Activated naive CD4-positive, alpha-beta T cell (primary cell): ENCODE measurements at places on chromosomes 1 and 21.

GRCh38 chr1:18530587-18531502, 50.1 kb downstream of the KLHDC7A start:
- DNase-seq: no peak

DNA sequence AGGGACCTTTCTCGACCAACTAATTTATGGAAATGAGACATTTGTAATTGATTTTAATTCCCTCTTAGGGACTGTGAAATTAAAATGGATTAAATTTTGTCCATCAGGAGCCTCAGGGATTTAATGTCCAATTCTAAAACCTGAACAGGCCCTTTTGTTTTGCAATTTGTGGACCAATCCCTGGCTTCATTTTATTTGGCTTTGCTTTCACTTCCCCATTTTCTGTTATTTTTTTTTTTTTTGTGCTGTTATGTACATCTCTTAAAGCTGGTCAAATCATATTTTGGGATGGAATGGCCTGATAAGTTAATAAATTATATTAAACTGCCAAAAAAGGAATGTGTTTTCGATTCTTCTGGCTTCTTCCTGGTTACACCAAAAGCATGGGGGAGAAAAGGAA, 28.9 kb downstream of the ZSCAN20 start:
- DNase-seq: no peak

DNA sequence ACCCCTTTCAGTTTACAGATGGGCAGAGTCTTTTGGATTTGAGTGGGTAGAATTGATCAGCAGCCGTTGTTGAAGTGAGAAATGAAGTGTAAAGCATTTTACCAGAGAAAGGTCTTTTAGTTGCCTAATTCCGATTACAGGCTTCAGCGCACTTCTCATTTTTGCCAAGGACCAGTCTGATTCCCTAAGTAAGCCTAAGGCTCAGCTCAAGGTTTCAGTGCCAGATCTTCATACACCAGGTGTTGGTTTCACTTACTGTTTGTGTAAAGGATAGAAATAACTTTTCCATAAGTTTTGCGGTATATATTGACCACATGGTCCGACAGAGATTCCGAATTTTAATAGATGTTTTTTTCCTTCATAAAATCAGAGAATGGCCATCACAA, 83.9 kb upstream of the BMP8A start:
- DNase-seq: no peak

DNA sequence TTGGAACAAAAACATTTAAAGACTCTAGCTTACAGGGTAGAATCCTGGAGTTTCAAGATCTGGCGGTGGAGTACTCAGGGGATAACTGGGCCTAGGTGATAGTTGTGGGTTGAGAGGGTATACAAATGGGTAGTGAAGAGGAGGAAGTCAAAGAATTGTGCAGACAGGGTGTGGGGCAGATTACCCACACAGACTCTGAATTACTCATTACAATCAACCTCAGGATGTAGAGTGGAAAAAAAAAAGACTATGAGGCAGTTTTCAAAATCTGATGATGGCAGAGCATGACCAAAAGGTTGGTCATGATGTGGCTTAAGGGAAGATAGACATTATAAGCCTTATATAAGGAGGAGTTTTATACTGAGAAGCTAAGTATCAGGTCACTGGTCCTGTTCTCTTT, 44.1 kb upstream of the GLIS1 start:
- DNase-seq: no peak

DNA sequence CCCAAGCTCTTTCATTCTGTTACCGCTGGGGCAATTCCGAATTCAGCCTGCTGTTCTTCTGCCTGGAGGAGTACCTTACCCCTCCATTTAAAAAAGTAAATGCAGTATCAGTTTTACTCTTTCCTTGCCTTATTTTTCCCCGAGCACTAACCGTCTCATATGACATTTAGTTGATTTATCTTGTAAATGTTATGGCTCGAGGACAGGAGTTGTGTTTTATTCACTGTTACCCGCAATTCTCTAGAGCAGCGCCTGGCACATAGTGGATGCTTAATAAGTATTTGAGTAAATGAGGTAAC, 425 bp upstream of the TADA1 start:
- no peak for DNase-seq

DNA sequence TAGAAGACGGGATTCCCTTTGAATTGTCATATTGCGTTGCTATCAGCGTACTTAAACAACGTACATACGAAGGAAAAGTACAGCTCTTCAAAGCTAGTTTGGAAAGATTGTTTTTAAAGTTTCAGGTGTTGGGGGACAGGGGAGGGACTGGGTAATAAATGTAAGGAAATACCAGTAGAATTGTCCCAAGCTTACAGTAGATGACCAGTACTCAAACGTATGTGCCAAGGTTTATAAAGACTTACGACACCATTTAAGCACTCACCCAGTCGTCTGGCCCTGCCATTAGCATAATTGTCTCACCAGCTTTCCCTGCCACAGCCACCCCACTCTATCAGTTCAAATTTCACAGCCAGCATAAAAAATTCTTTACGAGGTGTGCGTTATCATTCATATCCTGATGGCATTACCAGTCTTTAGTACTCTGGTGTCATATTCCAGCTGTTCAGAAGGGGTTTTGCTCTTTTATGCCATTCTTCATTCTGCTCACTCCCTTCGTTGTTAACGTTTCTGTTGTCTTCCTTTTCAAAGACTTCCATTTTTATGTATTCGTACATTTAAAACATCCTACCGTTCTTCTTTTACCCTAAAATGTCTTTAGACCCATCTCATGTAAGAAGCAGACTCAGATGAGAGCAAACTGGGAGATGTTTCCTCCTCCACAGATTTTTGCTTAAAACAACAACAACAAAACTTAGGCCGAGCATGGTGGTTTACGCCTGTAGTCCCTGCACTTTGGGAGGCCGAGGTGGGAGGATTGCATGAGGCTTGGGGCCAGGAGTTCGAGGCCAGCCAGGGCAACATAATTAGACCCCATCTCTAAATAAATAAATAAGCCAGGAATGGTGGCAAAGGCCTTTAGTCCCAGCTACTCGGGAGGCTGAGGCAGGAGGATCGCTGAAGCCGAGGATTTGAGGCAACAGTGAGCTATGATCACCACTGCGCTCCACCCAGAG, 1.0 kb upstream of the HP1BP3 start:
- no peak for DNase-seq

DNA sequence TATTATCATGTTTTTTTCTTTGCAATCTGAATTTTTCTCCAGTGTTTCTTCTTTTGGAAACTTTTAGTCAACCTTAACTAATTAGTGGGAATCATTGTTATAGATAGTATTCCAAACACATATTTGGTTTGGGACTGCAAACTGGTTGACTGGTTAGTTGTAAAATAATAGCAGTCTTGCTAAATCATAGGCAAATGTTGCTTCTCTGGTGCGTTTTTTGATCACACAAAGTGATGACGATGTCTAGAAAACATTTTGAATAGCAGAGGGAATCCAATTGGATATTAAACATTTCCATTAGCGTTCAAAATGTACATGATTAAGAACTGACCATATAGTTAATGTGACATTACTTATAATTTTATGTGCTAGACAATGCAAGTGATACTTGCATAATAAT, 4.5 kb downstream of the DNAJB4 start:
- DNase-seq: no peak

GRCh38 chr1:185453496-185454192, 136.6 kb upstream of the IVNS1ABP start:
- no peak for DNase-seq

DNA sequence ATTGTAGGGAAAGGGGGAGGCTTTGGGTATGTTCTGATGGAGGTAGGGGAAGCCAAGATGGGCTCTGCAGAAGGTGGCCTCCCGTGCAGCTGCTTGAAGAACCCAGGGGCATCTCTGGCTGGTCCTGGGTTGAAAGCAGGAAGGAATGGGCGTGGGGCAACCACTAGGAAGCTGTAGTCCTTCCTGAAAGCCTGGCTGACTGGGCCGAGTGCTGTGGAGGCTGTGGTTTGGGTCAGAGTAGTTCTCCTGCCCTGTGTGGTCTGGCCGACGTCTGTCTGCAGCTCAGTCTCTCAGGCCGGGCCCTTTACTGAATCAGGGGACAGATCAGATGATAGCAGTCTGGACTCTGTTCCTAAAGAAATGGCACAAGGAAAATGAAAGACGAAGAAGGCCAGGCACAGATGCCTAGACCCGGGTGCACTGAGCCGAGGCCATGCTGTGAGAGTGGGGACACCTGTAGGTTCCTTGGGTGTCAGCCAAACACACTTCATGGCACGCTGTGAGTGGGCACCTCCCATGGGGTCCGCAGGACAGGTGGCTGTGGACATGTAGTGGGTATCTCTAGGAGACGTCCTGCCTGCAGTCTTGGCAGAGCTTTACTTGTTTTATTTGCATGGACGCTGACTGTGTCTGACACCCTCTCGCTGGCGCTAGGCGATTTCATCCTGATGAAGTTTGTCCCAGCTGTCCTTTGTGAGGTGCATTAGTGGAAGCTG, 87.0 kb downstream of the POFUT2 start:
- DNase-seq: no peak

- no peak for DNase-seq
Observed at GRCh38 chr21:39641827-39642450, 29.2 kb downstream of the B3GALT5 start.

- DNase-seq: no peak
Observed at GRCh38 chr1:169731446-169731845, 2.4 kb downstream of the SELE start.

GRCh38 chr1:159826441-159827101, at the start of gene SLAMF8:
Gene SLAMF8 (plus strand): TSS chr1:159826873. CDS start chr1:159826899, 26 bp downstream.
- no peak for DNase-seq

DNA sequence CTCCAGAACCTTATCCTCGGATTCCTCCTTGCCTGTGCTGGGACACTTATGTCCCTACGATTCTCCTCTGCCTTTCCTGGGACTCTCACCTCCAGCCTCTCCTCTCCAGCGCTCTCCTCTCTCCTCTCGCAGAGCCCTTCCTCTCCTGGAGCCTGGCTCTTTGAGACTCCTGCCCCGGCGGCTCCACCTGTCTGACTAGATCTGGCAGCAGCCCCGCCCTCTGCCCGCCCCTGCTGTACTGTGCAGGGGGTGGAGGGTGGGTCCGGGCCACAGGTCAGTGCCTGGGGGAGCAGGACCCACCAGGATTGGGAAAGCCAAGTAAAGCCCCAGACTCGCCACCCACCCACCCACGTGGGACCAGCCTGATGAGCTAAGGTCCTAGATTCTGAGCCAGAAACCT, 1.6 kb downstream of the ELOVL1 start:
- no peak for DNase-seq
